Stimulated activated CD4-positive, alpha-beta T cell treated with anti-CD3 and anti-CD28 coated beads, Interleukin-4, amount 100 ng/mL, for 1 hour (primary cell): ENCODE measurements at places on chromosomes 7 and 10.
A peak's percentile ranks its signal among the peaks of the same experiment; 100 is the strongest.

DNA sequence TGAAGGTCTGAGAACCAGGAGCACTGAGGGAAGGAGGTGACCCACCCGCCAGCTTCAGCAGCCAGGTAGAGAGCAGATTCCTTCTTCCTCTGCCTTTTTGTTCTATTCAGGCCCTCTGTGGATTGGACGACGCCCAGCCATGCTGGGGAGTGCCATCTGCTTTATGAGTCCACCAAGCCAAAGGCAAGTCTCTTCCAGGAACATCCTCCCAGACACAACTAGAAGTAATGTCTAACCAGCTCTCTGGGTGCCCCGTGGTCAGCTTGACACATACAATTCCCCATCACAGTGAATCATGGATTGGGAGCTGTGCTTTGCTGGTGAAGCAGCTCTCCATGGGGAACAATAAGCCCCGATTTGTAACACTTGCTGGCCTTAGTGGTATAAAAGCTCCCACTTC, 125.2 kb downstream of the CCDC3 start:
- DNase-seq: no peak

- no peak for DNase-seq
These were observed 17.2 kb downstream of the ZNF488 start for GRCh38 chr10:47366731-47367460.

DNA sequence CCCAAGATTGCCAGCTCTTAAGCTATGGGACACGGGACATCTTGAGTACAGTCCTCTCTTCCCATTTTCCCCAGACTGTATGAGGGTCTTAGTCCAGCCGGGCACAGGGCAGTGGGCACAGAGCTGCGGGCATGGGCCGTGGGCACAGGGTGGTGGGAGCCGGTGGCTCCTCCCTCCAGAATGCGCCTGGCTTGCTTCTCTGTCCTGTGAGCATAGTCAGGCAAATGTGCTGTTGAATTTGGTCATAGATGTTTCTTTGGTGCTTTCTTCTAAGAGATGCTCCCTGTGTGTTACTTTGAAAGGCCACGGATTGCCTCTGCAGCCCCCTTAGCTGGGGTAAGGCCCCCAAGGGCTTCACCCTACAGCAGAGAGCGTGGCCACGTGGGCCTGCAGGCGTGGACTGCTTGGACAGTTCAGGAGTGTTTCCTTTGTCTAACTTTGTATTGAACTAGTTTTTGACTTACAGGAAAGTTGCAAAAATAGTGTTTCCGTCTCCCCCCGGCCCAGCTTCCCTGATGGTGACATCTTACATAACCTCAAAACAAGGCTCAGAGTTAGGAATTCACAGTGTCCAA, 24.7 kb downstream of the LRRC27 start:
- no peak for DNase-seq

- DNase-seq: no peak
These were observed 9.8 kb downstream of the AUTS2 start for GRCh38 chr7:69608049-69608448.

DNA sequence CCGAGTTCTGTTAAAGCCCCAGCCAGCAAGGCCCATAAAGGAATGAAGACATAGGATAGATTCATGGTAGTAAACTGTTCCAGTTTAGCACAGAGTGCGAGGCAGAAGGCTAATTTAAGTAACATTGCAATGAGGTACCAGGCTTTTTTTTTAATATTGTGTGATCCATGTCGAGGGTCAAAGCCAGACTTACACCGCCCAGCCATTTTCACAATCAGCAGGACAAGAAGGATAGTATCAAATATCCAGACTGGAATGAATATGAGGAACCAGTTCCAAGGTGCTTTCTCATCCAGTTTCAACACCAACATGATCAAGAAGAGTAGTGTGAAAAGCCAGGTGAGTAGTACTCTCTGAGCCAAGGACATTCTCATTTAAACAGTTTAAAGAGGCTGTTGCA, 4.2 kb downstream of the TMEM60 start:
- no peak for DNase-seq

DNA sequence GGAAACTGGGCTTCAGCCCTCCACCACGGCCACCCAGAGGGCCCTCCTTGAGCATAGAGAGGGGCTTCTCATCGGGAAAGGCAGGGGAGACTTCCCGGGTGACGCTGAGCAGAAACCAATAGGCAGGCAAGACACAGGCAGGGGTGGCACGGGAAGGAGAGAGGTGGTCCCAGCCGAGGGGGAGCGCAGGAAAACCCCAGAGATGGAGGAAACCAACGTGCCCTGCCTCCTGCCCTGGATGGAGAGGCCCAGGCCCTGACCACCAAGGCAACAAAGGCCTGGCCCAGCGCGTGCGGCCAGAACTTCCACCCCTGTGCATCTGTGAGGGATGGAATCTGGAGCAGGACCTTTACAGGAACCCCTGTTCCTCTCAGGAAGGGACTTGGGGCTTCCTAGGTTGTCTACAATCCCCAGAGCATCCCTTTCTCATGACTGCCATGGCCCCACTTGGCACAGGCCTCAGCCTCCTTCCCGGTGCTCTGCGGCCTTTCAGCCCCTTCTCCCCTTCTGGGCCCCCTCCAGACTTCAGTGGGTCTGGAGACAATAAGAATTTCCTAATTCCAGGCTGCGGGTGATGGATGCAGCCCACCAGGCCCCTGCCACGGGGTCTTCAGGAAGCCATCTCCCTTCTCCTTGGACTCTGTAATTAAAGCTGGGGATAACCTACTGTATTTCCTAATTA, 137.0 kb upstream of the RET start:
- DNase-seq: no peak

- no peak for DNase-seq
These were observed 169.6 kb upstream of the KLF6 start for GRCh38 chr10:3954615-3955014.

DNA sequence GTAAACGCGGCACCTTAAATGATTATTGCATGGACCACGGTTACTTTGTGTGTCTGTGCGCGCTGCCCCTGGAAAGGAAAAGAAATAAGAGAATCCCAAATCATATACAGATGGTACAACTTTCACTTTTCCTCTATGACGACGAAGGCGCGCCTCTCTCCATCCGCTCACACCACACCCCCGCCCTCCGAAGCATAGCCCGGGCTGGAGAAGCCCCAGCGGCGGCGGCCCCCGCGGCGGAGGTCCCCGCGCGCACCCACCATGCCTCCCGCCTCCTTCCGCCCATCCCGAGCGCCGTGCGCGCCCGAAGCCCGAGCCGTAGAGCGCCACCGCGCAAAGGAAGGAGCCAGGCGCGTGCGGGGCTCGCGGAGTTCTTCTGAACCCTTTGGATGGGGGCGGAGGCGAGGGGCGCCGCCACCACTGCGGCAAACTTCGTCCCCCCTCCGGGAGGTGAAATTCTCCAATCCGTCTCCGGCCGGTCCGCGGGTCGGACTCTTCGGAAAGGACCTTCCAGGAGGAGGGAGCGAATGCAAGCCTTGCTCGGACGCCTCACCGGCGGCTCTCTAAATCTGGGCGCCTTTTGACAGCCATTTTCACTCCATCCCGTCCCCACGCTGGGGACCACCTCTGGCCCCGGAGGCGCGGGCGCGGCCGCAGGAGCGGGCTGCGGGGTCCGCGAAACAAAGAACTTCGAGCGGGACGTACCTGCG, 588 bp downstream of the GLI3 start:
- no peak for DNase-seq

DNA sequence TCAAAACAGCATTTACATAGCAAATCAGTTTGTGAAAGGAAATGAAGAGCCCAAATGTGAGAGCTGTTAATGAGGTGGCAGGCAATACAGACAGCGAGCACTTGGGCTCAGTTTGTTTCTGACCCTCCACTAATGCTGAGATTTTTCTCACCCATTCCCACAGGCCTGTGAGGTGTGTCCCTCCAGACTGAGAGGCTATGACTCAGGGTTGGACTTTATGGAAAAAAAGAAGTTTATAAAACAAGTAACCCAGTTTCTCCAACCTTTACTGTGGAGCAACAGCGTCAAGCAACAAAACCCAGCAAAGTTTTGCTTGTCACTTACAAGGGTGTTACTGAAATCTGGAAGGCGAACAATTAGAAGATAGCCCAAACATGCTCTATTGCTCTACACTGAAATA, 4.9 kb upstream of the FEZF1 start:
- no peak for DNase-seq

DNA sequence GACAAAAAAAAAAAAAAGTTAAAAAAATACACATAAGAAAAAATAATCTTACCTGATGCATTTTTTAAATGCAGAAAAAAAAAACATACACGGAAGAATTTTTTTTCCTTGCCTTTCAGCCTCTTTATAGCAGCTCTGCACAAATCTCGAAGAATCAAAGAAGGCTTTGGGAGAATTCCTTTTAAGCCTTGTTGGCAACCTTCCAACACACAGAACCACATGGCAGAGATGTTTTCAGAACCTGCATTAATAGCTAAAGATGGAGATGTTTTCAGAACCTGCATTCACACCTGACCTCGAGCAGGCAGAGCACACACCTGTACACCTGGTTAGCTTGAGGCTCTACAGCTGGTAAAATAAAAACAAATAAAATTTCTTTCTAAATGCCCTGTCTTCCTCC, 65.6 kb downstream of the DOCK4 start:
- DNase-seq: no peak

GRCh38 chr10:116444527-116445142, 17.0 kb downstream of the PNLIPRP3 start:
- no peak for DNase-seq

DNA sequence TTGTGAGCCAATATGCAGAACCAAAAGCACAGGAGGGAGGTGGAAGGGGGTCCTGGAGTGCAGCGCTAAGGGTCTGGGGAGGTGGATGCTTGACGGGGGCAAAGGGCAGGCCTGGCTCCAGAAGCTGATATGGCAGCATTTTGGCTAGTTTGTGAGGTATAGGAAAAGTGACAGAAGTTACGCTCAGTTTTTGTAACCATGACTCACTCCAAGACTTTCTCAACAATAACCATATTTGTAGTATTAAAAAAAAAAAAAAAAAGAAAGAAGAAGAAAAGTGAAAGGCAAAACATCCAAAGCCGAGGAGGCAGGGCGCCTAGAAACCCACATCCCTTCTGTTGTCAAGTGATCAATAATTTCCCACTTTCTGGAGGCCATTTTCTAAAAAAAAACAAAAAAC, 92.3 kb downstream of the RNF216 start:
- peak; percentile 50 for DNase-seq

DNA sequence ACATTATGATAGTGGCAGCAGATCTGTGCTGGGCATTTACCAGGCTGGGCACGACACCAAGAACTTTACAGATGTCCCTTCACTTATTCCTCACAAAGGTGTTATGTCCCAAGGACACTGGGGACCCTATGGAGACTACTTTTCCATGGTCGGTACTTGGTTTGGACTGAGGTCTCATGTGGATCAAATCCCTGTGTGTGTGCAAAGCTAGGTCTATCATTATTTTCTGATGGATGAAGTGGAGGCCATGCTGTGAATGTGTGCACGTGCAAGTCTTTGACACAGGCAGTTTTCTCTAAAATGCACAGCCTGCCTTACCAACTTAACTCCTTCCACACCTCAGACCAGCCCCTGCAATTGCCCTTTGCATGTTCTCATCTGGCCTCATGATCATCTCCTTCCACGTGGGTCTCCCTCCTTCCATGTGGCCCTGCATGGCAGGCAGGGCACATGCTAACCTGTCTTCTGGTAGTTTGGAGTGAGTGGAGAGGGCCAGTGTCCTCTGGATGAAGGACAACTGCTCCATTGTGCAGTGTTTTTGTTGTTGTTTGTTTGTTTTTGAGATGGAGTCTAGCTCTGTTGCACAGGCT, 16.0 kb upstream of the ZNF273 start:
- no peak for DNase-seq

GRCh38 chr10:51767103-51767763, 67.8 kb upstream of the CSTF2T start:
- no peak for DNase-seq

DNA sequence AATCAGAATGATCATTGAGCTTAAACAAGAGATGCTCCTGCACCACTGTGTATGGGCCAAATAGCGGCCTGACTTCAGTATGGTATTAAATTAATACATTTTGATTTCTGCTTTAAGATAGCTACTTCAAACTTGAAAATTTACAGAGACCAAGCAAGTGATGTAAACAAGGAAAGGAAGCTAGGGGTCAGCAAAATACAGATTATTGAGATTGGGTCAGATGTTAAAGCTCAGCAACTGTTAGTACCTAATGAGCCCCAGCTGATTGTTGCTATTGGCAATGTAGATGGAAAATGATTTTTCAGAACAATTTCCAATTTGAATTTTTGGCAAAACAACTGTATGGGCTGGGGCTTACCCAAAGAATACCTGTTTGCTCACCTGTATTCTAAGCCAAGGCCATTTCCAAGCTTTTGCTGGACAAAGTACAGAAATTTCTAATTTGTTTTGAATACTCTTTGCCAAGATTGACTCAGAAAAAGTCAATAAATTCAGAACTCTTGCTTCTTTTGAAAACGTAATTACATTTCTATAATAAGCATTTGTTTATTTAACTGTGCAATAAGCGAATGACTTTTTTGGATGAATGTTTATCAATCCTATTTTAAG, 23.0 kb upstream of the DLD start:
- no peak for DNase-seq

- no peak for DNase-seq
These were observed 79.3 kb downstream of the GRID1 start for GRCh38 chr10:86287110-86287793.

GRCh38 chr10:121595806-121596688, 2.2 kb downstream of the FGFR2 start:
- no peak for DNase-seq

DNA sequence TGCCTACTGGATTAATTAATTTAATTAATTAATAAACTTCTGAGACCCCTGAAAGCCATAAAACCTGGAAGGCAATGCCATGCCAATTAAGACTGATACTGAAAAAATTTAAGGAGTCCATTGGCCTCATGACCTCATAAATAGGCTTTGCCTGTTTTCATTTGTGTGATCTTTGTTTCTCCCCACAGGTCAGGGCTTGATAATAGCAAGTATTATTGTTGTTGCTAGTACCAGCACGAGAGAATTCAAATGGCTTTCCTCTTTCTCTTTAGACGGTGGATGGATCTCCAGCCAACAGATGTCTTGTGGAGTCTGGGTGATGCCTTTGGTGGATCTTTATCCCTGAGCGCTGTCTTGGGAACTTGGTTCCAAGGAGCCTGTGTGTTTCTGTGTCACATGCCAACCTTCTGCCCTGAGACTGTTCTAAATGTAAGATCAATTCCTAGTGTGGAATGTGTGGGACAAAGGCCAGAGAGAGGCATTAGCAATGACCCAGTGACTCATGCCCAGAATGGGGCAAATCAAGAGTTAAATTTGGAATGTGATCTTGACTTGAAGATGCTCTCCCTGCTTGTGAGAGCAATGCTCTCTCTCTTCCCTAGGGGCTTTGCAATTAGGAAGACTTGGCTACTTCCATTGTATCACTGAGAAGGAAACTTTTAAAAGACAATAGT, 17.7 kb downstream of the ACSM6 start:
- DNase-seq: no peak
